Renal cortical epithelial cell (primary cell): ENCODE measurements at places on chromosomes 5 and 9. TPM values are rescaled to one million over a fixed set of nuclear protein-coding genes. Genes with fewer than 3 reads are reported as not detected.

The HTR4 gene
- total RNA-seq: not detected in 2 replicates

The C9orf50 gene
- total RNA-seq: 0.05 TPM in 1 of 2 replicates, not detected in the other

The SURF2 gene
- 9.9 and 32.3 TPM in 2 replicates for total RNA-seq

The TNFSF8 gene
- total RNA-seq: not detected in 2 replicates

The PCDHA9 gene
- 0.99 TPM in 1 of 2 replicates, not detected in the other for total RNA-seq

The PHF2 gene
- total RNA-seq: 8.3 and 15.1 TPM in 2 replicates

The FOXD4L6 gene
- 0.10 and 0.17 TPM in 2 replicates for total RNA-seq

The SLC6A18 gene
- not detected in 2 replicates for total RNA-seq

The PNPLA7 gene
- total RNA-seq: 1.2 TPM in 1 of 2 replicates, not detected in the other

The COL15A1 gene
- 0.05 and 0.35 TPM in 2 replicates for total RNA-seq

The MRPL36 gene
- total RNA-seq: 31.3 and 32.5 TPM in 2 replicates

The RLN2 gene
- 0.52 and 1.1 TPM in 2 replicates for total RNA-seq

The ZDHHC11B gene
- total RNA-seq: not detected in 2 replicates

The SLC22A4 gene
- 1.6 and 8.9 TPM in 2 replicates for total RNA-seq

The RPS23 gene
- total RNA-seq: 1,931 and 2,383 TPM in 2 replicates

- no peak for DNase-seq
These were observed 130.9 kb downstream of the CEMIP2 start for GRCh38 chr9:71637375-71637774.

- peak; percentile 77 for DNase-seq
These were observed 123.1 kb downstream of the RXRA start for GRCh38 chr9:134449180-134449916.

- DNase-seq: no peak
These were observed 205.7 kb upstream of the PUM3 start for GRCh38 chr9:3049636-3050035.

DNA sequence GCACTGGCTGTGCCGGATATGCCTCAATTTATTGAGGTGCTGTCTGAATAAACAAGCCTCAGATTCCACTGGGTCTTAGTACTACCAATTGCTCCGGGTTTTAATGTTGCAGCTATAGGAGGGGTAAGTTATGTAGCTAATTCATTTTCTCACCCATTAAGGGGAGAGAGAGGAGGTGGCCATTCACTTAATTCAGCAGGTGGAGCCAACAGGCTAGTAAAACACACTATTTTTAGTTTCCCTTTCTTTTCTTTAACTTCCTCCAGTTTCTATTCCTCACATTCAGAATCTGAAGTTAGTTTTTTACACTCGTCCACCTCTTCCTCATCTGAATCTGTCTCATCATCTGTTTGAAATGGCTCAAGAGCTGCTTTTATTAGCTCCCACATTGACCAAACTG, 105.6 kb upstream of the CDH10 start:
- no peak for DNase-seq

DNA sequence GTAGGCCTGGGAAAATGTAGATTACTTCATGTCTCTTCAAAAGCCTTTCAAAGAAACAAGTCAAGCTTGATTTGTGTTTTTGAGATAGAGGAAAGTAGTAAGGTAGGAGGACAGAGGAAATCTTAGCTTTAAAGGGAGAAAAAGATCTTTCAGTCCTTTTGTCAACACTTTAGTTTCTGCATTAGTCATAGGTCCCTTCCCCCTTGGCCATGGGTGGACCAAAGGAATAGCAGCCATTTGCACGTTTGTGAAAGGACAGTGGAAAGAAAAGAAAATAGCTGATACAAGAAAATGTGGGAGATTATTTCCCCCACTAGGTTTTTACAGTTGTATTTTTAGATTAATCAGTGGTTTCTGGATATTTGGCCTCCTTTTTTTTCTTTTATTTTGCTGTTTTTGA, 121.9 kb upstream of the GRHPR start:
- peak; percentile 30 for DNase-seq

GRCh38 chr5:172109749-172110148, 78.3 kb downstream of the STK10 start:
- no peak for DNase-seq

- DNase-seq: peak; percentile 92
These were observed 84.2 kb downstream of the ESM1 start for GRCh38 chr5:54900984-54901725.

GRCh38 chr9:124442379-124442778, 7.9 kb upstream of the ADGRD2 start:
- DNase-seq: no peak

DNA sequence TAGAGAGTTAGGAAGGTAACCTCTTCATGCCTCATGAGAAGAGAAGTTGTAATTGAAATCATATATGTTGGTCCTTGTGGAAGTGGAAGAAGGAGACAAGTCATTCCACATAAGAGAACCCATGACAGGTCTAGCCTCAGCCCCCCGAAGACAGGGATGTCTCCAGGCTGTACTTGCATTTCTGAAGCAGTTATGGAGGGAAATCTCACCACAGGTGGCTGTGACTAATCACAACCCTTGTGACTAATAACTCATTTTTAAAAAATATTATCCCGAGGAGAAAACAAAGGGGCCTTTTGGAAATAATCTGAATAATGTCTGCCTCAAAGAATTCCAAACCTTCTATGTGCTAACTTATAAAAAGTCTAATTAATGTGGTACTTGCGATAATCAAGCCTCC, 262.1 kb upstream of the RPS23 start:
- DNase-seq: no peak

DNA sequence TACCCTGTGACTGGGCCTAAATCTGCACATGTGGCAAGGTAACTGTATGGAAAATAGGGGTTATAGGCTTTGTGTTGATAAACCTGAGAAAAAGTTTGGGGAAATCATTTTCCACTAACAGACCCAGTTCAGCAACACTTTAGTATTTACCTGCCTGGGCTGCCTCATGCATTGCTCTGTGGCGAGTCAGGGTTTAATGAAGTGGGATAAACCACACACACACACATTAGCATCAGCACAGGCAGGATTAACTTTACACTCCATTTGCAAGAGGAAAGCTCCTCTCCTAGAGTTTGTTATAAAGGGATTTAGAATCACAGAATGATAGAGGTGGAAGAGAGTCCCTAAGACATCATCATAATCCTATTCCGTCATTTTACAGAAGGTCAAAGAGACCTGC, 20.0 kb upstream of the ZCCHC7 start:
- peak; percentile 84 for DNase-seq

DNA sequence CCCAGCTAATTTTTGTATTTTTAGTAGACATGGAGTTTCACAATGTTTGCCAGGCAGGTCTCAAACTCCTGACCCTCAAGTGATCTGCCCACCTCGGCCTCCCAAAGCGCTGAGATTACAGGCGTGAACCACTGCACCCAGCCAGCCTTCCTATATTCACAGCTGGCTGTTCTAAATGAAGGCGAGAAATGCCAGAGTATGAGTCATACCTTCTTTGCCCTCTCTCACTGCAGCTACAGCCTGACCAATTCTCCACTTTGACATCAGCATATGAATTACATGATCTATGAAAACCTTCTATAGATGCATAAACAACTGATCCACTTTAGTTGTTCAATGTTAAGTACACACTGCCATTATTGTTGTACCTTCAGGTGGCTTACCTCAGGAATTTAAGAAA, 14.5 kb downstream of the APTX start:
- DNase-seq: peak; percentile 7

DNA sequence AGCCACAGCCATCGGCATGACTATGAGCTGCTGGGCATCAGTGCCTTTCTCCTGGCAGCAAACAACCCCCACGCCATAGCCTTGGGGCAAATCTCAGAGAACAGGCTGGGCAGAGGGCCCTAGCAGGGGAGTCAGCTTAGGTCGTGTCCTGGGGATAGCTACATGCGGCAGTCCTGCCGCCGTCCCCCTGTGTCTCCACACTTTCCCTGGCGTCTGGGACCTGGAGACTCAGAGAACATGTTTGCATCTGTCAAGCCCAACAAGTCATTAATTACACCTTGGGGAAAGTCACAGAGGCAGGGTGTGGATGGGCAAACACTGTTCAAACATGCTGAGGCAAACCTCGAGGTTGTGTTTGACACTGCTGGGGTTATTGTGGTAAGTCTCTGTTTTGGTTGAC, 123.6 kb downstream of the C5orf15 start:
- DNase-seq: peak; percentile 22

DNA sequence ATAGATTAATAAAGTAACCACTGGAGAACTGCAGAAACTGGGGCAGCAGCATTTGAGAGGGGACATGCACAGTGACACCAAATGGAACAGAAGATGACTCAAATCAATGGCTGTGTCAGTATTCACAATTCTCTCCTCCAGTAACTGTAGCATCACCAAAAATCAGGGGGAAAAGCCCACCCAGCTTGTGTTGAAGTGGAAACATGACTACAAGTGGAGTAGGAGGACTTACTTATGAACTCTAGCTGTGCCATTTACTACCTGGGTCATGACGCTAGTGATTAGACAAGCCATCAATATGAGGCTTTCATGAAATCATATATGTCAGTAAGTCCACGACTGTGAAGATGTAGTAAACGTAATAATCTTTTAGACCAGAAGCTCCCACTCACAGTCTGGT, 199.8 kb upstream of the PTGER4 start:
- DNase-seq: no peak

DNA sequence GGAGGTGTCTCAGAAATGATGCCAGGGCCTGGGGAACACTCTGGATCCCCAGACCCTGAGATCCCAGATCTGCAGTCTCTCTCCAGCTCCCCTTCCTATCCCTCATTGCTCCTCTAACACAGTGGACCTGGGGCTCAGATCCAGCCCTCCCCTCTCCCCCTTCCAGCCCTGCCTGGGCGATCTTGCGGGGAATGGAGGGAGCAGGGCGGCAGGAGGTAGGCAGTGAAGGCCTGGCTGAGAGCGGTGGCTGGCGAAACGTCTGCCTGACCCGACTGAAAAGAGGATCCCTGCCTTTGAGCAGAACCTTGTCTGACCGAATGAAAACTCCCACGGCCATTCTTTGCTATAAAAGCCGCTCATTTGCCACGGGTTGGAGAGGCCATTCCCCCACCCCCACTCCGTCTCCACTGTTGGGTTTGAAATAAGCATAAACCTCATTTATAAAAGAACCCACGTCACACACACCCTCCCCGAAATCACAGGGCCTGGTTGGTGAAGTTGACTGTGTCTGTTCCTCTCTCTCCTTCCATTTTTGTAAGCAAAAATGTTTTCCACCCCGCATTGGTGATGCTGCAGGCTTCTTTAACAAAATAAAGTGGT, 8.8 kb downstream of the MSX2 start:
- no peak for DNase-seq

DNA sequence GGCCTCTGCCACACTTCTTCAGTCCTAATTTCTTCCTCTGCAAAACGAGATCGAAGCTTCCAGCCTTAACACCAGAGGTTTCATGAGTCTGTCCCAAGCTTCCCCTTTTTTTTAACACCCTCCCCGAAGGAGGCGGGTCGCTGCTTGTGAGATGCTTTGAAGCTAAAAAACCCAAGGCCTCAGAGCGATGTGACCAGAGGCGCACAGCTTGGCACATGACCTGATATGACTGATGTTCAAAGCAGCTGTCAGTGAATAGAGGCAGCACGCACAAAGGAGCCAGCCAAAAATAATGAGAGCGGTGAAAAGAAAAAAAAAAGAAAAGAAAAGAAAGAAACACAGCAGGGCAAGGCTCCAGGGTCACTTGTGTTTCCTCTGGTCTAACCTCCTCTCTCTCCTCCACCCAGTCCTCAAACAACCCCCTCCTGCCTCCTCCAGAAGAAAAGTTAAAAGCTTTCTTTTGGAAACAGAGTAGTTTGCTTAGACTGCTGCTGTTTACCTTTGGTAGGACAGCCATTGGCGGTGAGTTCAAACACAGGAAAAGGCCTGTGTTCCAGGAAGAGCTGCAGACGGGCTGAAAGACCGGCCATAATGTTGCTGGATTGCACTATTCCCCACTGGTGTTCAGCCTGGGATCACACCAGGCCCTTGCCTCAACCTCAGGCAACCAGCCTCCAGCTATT, 10.9 kb upstream of the ZNF366 start:
- DNase-seq: no peak

- DNase-seq: peak; percentile 53
These were observed 44.9 kb upstream of the MYO10 start for GRCh38 chr5:16980983-16981382.

DNA sequence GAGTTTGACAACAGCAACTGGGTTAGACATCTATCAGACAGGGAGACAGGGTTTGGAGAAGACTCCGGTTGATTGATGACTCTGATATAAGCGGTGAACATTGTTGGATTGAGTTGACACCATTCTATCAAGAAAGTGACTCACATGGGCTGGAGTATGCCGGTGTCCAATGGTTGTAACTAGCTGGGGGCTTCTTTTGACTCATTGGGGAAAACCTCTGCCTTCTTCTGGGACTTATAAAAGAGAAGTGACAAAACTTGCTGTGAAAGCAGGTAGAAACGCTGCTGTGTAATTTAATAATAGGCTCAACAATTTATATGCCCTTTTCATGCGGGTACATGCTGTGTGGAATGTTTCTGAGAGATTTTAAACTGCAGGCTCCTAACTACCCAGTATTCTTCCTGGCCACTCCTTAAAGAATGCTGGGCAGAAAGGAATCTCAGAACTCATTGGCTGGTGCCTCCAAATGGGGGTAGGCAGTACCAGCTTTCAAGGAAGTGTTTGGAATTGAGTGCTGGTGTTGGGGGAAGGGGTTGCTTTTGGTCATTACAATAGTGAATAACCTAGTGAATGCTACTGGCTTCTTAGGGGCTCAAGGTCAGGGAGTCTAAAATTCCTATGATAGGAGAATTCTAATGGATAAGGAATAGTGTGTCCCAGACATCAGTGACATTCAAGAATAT, 43.9 kb downstream of the FYB1 start:
- no peak for DNase-seq

DNA sequence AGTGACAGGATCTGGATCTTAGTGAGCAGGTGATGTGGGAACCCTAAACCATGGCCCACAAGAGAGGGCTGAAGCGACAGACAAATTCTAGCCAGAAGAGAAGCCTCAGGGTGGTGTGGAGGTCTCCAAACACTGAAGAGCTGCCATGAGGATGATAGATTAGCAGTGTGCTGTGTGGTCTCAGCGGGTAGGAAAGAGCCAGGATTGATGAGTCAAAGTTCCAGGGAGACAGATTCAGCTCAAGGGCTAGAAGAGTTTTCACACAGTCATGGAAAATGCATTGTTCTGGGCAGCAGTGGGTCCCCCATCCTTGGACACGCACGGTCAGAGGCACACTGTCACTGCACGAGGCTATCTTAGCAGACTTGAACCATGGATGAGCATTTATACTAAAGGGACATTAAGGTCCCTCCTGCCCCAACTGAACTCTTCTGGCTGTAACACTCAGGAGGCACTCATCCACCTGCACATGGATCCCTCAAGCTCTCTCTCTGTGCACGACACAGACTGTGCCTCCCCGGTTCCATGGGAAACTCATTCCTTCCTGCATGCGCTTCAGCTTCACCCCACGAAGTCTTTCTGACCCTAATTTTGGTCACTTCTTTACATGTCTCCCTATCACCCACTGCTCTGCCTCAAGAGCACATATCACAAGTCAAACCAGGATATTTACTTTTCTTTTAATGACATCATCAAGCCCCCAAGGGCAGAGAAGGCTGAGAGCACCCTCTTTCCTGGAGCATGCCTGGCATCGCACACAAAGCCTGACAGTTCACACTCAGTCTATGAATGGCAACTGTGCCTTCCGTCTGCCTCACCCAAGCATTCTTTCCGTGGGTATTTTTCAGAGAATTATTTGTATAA, 84.8 kb downstream of the TLE1 start:
- no peak for DNase-seq

- DNase-seq: peak; percentile 87
These were observed 356.8 kb downstream of the ADGRV1 start for GRCh38 chr5:90915393-90915792.

- peak; percentile 85 for DNase-seq
These were observed at the start of gene ZNF608 for GRCh38 chr5:124745928-124746915. TSS of gene ZNF608 (minus strand) at chr5:124746639. CDS start at chr5:124744989, 1,650 bp downstream.

GRCh38 chr9:90847971-90848370, 46.4 kb downstream of the SYK start:
- no peak for DNase-seq

- no peak for DNase-seq
These were observed 402.4 kb downstream of the CSNK1G3 start for GRCh38 chr5:123914333-123914732.
